ENCODE measurements at places on chromosomes 1 and 21. TPM values are rescaled to one million over a fixed set of nuclear protein-coding genes. Genes with fewer than 3 reads are reported as not detected.

DNA sequence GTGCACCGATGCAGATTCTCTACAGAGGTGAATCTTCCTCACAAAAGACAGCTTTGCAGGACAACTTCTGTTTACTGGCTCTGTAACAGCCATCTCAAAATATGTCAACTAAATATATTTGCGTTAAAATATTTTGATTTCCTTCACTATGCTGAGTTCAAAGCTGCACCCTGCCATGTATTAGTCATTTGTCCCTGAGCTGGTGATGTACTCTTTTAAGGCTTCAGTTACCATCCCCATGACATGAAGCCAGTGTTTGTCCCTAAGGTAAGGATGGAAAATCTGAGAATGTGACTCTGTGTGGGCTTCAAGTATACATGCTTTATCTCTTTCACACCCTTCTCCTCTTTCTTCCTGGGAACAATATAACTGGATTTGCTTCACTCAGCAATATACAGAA, 70.2 kb upstream of the BTG3 start:
- DNase-seq: no peak

GRCh38 chr1:233675446-233675845, 61.5 kb downstream of the KCNK1 start:
- no peak for DNase-seq

DNA sequence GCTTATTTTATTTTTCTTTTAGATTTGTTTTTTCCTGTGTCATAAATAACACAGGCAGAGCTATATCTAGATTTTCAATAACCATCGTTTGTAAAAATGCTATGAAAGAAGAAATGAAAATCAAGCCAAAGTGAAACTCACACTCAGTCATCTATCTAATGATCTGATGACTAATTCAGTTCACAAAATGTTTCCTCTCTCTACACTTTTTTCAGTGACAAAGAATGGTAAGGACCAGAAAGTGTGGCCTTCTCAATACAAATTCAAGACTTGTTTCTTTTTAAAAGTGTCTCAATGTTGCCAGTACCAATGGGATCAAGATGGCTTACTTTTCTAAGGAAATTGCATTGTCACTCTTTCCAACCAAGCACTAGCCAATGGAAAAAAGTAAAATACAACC, 282.8 kb upstream of the PKN2 start:
- DNase-seq: no peak

- no peak for DNase-seq
These were observed 8.6 kb downstream of the FMOD start for GRCh38 chr1:203342192-203342940.

GRCh38 chr1:192343344-192343743, 26.6 kb downstream of the RGS21 start:
- DNase-seq: no peak

GRCh38 chr1:41493117-41493536, 8.6 kb upstream of the EDN2 start:
- DNase-seq: no peak

DNA sequence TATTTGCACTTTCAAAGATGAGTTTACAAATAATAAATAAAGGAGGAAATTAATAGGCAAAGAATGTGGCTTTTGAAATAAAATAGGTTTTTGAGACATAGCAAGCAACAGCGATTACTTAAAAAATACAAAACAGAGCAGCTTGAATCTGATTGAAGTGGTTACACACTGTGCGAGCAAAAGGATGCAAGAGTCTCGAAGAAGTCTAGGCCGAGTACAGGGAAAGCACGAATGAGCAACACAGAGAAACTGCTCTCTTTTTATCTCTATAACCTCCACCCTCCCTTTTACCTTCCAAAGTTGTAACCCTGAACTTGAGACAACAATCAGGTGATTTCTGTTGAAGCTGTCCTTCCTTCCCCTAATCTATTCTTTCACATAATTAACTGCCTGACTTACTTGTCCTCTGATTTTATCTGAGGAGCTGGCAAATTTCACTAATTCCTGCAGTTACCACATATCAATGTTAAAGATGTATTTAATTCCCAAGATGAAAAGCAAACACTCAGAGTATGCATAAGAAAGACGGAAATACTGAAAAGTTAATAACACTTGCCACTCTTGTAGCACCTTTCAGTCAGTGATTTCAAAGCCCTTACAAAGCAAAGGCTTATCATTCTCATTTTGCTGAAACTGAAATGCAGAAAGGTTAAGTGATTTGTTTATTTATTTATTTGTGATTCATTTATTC, 1030.1 kb downstream of the ADGRL2 start:
- no peak for DNase-seq

FAM72B gene
- total RNA-seq: 1.1 TPM

CFHR5 gene
- not detected for total RNA-seq

TFF2 gene
- not detected for total RNA-seq

All from mesenteric fat pad (tissue), 1 donor.